ENCODE measurements at places on chromosomes 16 and 17.

DNA sequence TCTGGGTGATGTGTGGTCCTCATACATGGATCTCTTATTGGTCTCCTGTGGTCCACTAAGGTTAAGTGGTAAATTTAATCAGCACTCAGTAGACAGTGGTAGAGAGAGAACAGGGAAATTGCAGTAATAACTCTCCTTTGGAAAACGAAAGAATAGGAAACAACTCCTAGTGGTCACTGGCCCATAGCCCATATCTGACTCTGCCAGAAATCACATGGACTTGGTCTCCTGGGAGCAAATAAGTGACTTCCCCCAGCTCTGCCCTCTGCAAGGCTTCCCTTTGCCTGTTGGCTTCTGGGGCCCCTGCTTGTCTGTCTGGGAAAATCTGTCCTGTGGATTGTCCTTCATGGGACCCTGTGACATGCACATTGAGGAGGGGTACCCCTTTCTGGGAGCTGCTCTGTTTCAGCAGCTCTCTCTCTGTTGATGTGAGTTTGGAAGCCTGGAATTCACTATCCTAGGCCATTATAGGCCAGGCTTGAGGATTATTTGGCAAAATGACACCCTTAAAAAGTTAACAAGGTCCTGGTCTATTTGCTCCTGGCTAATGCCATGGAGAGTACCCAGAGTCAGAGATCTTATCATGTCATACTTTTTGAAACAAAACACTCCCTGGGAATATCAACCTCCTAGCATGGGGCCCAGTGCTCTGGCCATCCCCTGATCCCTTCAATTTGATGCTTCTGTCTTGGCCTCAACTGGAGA, 58.0 kb upstream of the HNF1B start:
- no peak for DNase-seq

GRCh38 chr16:67993207-67994039, 5.9 kb downstream of the DPEP2 start:
- DNase-seq: peak; percentile 88

GRCh38 chr17:57619061-57619937, 125.8 kb downstream of the CCDC182 start:
- DNase-seq: no peak

DNA sequence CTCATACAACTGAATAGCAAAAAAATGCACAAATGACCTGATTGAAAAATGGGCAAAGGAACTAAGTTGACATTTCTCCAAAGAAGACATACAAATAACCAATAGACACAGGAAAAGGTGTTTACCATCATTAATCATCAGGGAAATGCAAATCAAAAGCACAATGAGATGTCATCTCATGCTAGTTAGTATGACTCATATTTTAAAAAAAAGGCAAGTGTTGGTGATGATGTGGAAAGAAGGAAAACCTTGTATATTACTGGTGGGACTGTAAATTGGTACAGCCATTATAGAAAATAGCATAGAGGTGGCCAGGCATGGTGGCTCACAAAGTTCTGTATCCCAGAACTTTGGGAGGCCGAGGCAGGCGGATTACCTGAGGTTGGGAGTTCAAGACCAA, 232.5 kb upstream of the ZFHX3 start:
- DNase-seq: no peak

DNA sequence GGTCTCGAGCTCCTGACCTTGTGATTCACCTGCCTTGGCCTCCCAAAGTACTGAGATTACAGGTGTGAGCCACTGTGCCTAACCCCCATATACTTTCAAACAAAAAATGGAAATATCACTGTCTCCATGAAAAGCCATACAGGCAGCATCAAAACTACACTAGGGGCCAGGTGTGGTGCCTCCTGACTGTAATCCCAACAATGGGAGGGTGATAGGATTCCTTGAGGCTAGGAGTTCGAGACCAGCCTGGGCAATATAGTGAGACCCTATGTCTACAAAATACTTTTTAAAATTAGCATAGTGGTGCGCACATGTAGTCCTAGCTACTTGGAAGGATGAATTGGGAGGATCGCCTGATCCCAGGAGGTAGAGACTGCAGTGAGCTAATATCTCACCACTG, 15.7 kb downstream of the HMOX2 start:
- no peak for DNase-seq

GRCh38 chr16:14148016-14148415, 76.9 kb downstream of the MRTFB start:
- DNase-seq: no peak

- DNase-seq: no peak
Observed at GRCh38 chr17:539766-540165, 174.9 kb downstream of the VPS53 start.

DNA sequence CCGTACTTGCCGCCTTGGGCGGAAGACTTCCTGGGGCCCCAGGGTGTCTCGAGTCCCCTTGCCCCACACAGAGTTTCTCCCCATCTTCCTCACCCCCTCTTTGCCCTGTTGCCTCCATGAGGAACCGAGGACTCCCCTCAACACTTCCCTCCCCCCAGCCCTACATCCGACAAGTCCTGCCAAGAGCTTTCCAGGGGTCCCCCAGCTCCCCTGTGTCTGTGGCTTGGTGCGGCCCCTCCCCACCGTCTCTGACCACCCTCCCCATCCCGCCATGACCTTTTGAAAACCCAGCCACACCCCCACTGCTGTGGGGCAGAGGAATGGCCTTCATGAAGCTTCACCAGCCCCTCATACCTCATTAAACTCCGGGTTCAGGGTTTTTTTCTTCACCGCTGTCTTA, 11.4 kb downstream of the SCGB1C2 start:
- DNase-seq: no peak

- no peak for DNase-seq
Observed at GRCh38 chr16:53865494-53865863, 161.5 kb downstream of the FTO start.

DNA sequence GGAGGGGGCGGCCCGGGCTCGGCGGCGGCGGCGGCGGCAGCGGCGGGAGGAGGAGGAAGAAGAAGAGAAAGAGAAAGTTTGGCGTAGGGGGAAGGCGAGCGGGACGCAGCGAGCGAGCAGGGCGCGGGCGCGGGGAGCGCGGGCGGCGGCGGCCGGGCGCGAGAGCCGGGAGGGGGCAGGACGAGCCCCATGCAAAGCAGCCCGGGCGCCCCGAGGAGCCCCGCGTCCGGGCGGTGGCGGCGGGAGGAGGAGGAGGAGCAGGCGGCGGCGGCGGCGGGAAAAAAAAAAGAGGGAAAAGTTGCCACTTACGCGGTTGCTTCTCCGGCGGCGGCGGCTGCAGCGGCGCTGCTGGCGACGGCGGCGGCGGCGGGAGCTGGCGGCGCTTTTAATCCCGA, 10.3 kb upstream of the ZFHX3 start:
- peak; percentile 90 for DNase-seq

DNA sequence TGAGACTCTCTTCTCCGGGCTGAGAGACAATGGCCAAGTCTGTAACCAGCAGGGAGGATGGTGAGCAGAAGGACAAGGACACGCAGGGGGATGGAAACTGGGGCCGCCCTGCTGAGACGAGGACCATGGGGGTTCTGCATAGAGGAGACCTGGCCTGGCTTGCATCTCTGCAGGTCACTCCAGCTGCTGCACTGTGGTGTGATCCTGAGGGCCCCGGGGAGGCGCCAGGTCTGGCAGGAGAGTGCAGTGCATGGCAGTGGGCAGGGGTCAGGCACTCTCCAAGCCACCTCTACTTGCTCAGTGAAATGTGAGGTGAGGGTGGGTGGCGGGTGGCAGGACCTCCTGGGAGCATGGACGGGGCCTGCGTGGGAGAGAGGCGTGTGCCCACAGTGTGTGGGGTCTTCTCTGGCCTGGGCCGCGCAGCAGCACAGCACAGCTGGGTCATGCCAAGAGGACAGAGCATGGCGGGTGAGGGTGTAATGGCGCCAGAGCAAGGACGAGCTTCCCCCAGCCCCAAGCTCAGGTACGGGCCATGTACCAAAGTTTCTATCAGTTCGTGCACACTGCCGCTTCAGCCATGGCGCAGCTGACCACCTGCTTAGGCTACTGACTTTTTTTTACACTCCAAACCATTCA, 43.1 kb downstream of the KLHDC4 start:
- no peak for DNase-seq

DNA sequence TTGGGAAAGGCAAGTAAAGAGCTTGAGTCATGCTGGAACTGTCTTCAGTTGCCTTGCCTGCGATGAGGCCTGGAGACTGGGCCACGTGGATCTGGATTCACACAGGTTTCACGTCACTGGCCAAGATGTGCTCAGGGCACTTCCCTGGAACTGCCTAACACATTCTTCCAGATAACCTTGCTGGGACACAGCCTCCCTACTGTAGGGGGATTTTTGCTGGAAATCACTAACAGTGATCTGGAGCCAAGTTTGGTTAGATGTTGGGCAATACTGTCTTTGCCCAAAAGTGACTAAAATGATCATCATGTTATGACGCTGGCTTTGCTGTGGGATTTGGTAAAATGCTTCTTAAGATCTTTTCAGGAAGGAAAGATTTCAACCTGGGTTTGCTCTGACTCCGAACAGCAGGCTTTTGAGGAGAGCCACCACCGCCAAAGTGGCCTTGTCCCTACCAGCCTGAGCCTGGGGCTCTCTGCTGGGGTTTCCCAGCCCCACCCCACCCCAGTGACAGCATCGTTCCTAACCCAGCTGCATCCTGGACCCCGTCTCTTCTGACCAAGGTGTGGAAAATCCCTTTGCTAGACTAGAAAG, 14.7 kb downstream of the C1QTNF1 start:
- DNase-seq: no peak

GRCh38 chr16:77430787-77431585, 3.8 kb downstream of the ADAMTS18 start:
- no peak for DNase-seq

DNA sequence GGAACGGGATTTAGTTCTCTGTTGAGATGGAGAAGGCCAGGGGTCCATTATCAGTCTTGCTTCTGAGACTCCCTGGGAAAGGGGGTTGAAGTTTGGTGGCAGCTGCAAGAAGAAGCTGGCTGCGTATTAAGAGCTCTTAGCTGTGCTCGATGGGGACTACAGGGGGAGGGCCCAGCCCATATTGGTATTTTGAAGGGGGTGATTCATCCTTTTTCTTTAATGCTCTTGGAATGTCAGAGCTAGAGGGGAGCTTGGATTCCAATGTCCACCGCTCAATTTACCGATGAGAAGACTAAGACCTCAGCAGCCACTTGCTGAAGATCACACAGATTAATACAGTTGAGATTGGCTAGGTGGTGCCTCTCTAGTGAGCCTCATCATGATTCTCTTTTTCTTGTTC, 5.0 kb downstream of the NOG start:
- DNase-seq: no peak

GRCh38 chr16:66898933-66899309, 18.6 kb downstream of the PDP2 start:
- no peak for DNase-seq

GRCh38 chr16:22864375-22864774, 50.4 kb downstream of the HS3ST2 start:
- no peak for DNase-seq

DNA sequence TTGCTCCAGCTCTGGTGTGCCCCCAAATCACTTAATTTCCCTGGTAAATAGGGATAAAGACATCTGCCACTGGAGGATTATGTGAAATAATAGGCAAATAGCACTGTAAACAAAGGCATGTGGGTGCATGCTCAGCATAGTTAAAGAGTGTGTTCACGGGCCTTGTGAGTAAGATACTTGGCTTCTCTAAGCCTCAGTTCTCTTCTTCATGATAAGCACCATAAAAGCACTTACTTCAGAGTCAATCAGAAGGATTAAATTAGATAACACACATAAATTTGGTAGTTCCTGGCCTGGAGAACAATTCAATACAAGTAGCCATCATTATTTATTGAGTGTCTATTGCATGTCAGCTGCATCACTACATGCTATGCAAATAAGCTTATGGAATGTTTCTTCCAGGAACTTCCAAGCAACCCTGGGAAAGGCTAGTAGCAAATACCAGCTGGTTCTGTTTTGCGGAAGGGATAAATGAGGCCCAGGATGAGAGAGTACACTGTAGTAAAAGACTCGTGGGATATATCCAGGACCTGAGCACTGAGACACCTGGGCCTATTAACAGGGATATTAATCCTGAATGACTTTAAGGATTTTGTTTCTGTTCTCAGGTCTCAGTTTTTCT, 14.5 kb downstream of the CCL11 start:
- DNase-seq: no peak

- peak; percentile 78 for DNase-seq
Observed at GRCh38 chr16:53518550-53519416, 15.8 kb upstream of the AKTIP start.

DNA sequence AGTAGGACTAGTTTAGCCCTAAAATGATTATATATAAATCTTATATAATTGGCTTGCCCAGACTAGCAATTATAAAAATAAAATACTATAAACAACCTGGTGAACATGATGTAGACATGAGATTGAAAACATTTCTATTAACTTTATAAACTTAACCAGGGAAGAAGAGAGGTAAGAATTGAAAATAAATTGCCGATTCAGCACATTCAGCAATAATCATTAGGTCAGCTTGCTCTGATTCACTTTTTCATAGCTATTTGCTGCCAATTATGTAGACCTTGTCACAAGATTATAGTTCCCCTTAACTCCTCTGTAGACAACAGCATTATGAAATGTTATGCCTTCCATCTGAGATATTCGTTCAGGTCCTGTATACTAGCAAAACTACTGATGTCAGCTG, 199.3 kb upstream of the CA10 start:
- DNase-seq: no peak

DNA sequence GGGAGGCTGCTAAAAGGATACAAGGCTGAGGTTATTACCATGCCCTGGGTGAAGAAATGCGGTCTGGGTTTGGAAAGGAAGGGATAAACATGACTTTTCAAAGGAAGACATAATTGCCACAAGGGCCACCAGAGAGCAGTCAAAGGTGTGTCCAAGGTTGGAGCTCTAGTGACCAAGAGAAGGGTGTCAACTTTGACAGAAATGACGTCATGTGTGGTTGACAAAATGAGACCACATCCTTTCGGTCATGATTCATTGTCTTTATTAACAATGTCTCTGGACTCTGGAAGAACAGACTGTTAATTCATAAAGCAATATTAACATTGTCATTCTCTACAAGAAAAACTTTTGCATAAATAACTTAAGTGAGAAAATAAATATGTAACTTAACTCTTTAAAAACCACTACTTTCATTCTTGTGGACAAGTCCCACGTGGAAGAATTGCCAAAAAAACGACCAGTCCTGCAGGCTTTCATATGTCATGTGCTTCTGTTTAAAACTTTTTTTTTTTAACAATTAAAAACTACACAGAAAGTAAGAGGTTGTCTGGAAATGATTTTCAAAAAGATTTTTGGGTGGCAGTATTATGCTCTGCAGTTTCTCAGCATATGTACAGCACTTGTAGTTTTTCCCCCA, 5.0 kb downstream of the SOST start:
- DNase-seq: no peak

- no peak for DNase-seq
Observed at GRCh38 chr17:64097196-64097936, 32.6 kb downstream of the ERN1 start.

Data from GM19239 (cell line).